ENCODE measurements at places on chromosomes 2 and 18. TPM values are rescaled to one million over a fixed set of nuclear protein-coding genes. Genes with fewer than 3 reads are reported as not detected.

The SERPINB3 gene
- total RNA-seq: not detected

The ZNF521 gene
- 29.0 TPM for total RNA-seq

The SCN2A gene
- 1.4 TPM for total RNA-seq

The CD8B2 gene
- total RNA-seq: not detected

The UNC80 gene
- total RNA-seq: not detected

The EFEMP1 gene
- total RNA-seq: 327 TPM

The FKBP7 gene
- total RNA-seq: 15.0 TPM

GRCh38 chr2:15985531-15985930 is 45.2 kb downstream of the MYCN start:
- no peak for DNase-seq

DNA sequence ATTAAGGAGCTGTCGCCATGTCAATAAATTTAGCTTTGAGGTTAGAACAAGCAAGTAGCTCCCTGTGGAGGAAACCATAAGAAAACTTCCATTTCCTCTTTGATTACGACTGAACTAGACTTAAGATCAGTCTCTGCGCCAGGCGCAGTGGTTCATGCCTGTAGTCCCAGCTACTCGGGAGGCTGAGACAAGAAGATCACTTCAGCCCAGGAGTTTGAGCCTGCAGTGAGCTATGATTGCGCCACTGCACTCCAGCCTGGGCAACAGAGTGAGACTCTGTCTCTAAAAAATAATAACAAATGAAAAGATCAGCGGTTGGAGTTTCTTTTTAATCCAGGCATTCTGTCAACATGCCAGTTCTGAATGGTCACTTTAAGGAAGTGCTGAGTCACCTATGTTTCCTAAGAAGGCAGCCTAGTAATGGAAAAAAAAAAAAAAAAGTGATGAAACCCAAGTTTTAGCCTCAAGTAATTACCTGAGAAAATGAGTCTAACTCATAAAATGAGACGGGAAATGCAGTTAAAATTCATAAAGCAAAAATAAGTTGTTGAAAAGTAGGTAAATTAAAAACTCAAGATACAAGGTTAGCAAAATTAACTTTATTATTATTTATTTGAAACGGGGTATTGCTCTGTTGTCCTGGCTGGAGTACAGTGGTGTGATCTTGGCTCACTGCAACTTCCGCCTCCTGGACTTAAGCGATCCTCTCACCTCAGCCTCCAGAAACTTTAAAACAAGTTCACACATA is 10.2 kb downstream of the C18orf32 start:
- no peak for DNase-seq

- peak; percentile 37 for DNase-seq
These were observed 269.5 kb downstream of the EIPR1 start for GRCh38 chr2:3108105-3108504.

- no peak for DNase-seq
These were observed 289.0 kb downstream of the CDH2 start for GRCh38 chr18:27887711-27888495.

DNA sequence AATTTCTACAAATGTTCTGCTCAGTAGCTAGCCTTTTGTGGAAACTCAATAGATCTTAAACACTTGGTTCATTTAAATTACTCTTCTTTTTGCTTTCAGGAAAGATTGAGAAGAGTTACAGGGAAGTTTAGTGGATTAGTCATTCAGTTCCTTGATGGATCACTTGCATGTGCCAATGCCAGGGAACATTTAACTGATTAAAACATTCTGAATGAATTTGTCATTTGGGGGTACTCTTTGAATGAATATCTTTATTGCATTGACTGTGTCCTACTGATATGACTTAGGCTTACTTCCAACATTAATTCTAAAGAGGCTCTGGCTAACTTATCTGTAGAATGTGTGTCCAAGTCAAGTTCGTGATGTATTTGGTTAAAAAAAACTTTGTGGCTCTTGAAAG is 199.8 kb downstream of the PLCL1 start:
- no peak for DNase-seq

DNA sequence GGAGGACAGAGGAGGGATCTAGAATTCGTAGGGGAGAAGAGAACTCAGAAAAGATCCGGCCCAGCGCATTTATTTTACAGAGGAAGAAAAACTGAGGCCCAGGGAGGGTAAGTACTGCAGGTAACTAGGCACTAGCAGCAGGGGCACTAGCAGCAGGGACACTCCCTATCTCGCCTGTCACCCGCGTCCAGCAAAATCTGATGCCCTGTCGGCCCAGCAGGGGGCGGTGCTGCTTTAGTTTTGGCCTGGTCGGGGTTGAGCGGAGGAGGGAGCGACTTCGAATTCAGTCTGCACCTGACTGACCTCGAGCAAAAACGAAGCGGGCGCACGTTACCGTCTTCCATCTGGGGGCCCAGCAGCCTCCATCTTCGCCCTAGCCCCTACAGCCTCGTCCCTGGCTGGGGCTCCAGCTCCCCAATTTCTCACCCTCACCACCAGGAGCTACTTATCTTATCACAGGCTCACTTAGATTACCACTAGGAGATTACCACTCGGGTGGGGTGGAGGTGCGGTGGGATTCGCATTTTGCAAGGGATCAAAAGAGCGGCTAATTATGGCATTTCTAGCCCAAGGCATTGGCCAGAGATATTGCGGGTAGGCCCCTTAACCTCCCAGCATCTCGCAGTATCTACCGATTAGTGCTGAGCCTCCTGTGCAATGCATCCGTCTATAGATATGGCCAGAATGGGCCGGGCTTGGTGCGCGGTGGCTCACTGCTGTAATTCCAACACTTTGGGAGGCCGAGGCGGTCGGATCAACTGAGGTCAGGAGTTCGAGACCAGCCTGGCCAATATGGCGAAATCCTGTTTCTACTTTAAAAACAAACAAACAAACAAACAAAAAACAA is 17.8 kb upstream of the CD8A start:
- peak; percentile 96 for DNase-seq

GRCh38 chr2:181146171-181146570 is 165.8 kb downstream of the UBE2E3 start:
- no peak for DNase-seq

DNA sequence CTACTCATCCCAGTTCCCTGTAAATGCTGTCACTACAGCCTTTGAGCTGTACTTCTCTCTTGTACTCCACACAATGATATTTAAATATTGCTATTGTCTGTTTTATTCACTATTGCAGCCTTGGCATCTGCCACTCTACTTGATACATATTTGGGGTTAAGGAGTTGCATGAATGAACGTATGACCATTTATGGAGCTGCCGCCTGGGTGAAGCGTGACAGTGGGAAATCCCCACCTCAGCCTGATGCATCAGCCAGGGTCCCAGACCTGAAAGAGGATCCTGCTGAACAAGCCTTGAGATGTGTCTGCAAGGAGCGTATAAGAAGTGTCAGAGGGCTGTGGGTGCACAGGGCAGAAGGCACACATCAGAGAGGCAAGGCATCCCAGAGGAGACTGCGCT is 39.1 kb downstream of the MRPL35 start:
- DNase-seq: peak; percentile 67

- no peak for DNase-seq
These were observed 10.2 kb downstream of the GPR55 start for GRCh38 chr2:230914886-230915285.

DNA sequence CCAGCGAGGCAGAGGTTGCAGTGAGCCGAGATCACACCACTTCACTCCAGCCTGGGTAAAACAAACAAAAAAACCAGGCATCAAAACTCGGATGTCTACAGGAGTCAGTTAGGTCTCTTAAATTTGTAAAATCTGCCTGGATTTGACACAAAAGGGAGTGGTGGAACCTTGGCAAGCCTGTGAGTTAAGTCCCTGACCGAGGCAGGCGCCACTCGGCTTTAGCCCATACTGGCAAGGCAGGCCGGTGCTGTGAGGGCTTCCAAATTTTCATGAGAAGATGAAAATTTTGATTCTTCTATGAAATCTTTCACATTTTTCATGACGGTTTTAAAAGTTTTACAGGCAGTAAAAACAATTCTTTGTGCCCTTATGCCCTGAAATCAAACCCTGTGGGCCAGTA is 165.8 kb downstream of the FMNL2 start:
- DNase-seq: no peak

- no peak for DNase-seq
These were observed 1.0 kb upstream of the NPHP1 start for GRCh38 chr2:110205660-110206455.

- no peak for DNase-seq
These were observed 80.8 kb upstream of the NFATC1 start for GRCh38 chr18:79314838-79315388.

DNA sequence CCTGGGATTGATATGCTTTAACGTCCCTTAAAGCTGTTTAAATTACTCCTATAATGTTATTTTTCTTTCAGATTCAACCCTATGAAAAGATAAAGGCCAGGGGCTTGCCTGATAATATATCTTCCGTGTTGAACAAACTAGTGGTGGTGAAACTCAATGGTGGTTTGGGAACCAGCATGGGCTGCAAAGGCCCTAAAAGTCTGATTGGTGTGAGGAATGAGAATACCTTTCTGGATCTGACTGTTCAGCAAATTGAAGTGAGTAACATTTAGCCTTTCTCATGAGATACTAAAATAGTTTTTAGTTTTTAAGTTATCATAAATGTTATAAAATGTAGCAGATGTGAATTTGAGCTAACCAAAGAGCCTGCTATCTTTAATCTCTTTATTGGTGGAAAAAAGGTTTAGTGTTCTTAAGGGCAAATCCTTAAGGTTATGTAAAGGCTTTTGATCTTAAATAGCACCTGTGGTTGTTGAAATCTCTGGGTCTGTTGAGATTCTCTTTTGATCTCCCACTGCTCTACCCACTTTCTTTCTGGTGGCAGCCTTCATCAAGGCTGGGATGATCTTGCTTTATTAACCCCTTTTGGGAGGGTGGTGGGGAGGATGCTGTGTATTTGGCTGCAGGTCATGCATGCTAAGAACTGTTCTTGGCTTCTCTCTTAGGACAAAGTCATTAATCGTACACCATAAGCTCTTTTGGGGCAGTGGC is 40.9 kb downstream of the UGP2 start:
- DNase-seq: no peak

- no peak for DNase-seq
These were observed 31.8 kb downstream of the RNU4ATAC start for GRCh38 chr2:121562269-121563176.

GRCh38 chr2:54529935-54530334 is 73.8 kb downstream of the SPTBN1 start:
- DNase-seq: no peak

DNA sequence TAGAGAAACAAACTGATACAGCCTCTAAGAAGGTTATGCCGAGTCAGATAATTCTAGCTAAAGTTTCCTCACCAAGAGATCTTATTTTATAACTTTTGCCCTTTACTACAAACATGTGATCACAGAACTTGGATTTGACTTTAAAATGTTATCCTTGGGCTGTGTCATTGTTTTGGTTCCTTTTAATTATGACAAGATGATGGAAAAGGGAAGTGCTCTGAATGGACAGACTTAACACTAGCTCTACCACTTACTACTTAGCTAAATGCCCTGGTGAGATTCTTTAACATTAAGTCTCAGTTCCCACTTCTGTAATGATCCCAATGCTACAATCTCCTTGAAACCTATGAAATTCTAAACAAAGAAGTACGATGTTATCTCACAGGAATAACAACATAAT is 69.9 kb downstream of the RTTN start:
- no peak for DNase-seq

- no peak for DNase-seq
These were observed 174.5 kb upstream of the MGAT5 start for GRCh38 chr2:134079373-134079772.

DNA sequence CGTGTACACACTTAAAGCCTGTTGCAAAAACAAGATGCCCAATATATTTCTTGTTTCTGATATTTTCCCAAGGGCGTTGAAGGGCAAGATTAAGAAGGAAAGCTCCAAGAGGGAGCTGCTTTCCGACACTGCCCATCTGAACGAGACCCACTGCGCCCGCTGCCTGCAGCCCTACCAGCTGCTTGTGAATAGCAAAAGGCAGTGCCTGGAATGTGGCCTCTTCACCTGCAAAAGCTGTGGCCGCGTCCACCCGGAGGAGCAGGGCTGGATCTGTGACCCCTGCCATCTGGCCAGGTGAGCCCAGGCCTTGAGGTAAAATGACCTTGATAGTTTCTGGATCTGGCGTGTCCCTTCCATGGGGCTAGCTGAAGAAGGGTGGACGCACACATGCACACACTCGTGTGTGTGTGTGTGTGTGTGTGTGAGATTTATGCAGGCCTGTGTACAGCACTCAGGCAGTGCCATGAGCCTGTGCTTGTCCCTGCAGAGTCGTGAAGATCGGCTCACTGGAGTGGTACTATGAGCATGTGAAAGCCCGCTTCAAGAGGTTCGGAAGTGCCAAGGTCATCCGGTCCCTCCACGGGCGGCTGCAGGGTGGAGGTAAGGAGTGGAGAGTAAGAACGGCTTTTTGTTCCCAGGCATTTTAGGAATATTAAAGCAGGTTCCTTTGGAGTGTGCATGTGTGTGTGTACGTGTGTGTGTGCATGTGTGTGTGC is 23.6 kb downstream of the MLPH start:
- DNase-seq: no peak

DNA sequence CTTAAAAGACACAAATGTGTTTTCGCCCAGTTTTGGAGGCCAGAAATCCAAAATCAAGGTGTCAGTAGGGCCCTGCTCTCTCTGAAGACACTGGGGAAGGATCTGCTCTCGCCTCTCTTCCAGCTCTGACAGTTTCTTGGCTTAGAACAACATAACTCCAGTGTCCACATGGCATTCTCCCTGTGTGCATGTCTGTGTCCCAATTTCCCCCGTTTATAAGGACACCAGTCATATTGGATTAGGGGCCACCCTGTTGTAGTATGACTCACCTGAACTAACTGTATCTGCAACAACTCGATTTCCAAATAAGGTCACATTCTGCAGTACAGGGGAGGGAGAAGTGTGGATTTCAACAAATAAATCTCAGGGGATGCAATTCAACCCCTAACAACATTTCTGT is 263.2 kb downstream of the SS18 start:
- DNase-seq: no peak

GRCh38 chr2:216139884-216140283 is 30.7 kb downstream of the XRCC5 start:
- DNase-seq: no peak

GRCh38 chr2:199484927-199485326 is 27.2 kb upstream of the SATB2 start:
- no peak for DNase-seq

GRCh38 chr2:126674075-126674744 is 18.3 kb downstream of the GYPC start:
- peak; percentile 52 for DNase-seq

DNA sequence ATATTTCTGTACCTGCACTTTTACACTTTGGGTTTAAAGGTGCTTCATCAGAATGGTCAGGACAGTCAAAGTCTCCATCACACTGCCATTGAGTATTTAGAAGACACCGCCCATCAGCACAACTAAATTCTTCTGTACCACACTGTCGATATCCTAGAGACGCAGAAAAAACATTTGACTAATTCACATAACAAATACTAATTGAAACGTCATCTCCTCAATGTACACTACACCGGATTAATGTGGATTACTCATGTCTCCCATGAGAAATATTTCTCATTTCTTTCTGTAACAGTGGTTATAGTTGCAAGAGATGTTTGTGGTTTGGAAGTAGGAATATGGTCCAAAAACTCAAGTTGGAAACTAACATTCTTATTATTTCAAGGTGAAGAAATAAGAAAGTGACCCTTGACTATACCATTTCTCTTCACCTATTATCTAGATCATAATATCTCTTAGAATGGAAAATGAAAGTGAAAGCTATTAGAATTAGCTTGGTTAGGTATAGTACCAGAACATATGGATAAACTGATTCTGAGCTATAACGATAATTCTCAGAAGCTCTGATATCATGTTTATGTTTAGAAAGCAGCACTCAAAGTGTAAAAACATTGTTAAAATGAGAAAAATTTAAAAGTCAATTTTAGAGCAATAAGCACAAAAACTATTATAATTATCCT is 1627.7 kb downstream of the LRP1B start:
- DNase-seq: no peak

- DNase-seq: no peak
These were observed 179.3 kb upstream of the HDAC4 start for GRCh38 chr2:239580199-239580527.
